H1 (cell line): ENCODE measurements at places on chromosomes 6 and 20.

DNA sequence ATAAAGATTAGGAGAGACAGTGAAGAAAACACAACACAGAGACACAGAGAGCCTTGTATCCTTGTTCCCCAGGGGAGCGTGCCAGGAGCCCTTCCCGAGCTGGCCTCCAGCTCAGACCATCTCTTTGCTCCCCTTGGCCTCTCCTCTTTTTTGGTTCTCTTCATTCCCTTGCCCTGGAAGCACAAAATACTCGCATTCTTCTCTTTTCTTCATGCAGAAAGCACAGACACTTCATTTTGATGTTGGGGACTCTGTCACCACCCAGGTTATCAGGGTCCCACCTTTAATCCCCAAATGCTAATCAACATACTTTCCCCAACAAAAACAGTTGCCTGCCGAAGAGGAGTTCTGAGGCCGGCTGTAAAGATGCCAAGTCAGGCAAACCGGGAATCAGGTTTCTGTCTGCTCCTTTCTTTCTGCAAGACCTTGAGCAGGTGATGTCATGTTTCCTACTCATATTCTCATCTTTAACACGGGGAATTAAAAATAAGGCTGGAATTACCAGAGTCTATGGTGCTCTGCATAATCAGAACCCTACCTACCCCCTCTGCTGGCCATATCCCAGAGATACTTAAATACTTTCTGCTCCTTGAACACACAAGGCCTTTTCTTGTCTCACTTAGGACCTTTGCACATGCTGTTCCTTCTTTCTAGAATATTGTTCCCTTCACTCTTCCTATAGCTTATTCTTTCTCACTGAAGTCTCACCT is 21.7 kb downstream of the TGM6 start:
- no peaks in the 10 kb centered on the region for H3K36me3 ChIP-seq
- H3K27ac ChIP-seq: no peak overlapping the region
- DNase-seq: no peak
- H3K4me1 ChIP-seq: no peaks in the 10 kb centered on the region

DNA sequence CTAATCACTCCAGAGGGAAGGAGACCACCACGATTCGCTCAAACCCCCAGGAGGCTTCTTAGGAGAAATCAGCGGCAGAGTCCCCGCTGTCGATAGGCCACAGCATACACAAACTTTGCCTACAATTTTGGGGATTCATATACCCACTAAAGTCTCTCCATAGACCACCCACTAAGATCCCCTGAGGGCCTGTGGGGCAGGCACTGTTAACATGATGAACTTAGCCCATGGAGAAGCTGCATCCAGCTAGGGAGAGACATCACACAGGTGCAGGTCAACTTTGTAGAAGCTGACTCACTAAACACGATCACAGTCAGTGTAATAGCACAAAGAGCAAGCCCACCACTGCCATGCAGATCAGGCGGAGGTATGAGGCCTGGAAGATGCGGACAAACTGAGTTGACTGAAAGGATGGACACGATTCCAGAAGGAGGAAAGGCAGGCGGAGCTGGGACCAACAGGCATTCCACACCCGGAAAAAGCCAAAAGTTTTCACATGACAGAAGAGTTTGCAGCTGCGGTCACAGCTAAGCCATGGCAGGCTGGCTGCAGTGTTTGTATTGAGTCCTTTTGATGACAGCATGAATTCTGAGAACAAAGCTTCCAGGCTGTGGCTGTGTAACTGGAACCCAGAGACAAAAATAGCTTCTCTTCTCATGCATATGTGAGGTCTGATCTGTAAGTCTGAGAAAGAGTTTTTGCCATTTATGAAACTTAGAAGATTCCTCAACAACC is 75.7 kb upstream of the QKI start:
- no peak for DNase-seq
- no peak overlapping the region for H3K4me3 ChIP-seq
- peaks cover 5% of the 10 kb centered on the region for H3K4me1 ChIP-seq
- H3K27ac ChIP-seq: no peak overlapping the region
- no peaks in the 10 kb centered on the region for H3K27me3 ChIP-seq

DNA sequence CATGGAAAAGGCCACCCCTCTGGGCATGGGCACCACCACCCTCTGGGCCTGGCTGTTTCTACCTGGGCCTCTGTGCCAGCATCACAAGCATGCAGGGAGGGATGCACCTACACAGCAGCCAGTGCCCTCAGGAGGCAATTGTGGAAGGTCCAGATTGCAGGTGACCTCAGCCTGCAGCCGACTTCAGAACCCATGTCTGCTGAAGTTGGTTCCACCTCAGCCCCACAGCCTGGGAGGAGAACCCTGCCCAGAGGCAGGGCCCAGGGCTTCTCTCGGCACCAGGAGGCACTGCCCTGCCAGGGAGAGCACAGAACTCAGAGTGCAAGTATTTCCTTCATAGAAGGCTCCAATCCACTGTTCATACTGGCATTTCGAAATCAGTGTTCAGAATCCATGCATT is 149.8 kb downstream of the TTLL2 start:
- no peak overlapping the region for H3K4me3 ChIP-seq
- no peaks in the 10 kb centered on the region for H3K27me3 ChIP-seq
- no peak for DNase-seq
- H3K36me3 ChIP-seq: no peaks in the 10 kb centered on the region
- no peak overlapping the region for H3K27ac ChIP-seq
- peaks cover 20% of the 10 kb centered on the region for H3K4me1 ChIP-seq

- no peaks in the 10 kb centered on the region for H3K27me3 ChIP-seq
- H3K36me3 ChIP-seq: peaks cover 2% of the 10 kb centered on the region; the same call in 1 of the 2 replicates
- H3K4me3 ChIP-seq: no peak overlapping the region
- H3K4me1 ChIP-seq: no peaks in the 10 kb centered on the region
- no peak overlapping the region for H3K27ac ChIP-seq
These were observed 88.2 kb downstream of the RAMACL start for GRCh38 chr6:166498228-166498627.

DNA sequence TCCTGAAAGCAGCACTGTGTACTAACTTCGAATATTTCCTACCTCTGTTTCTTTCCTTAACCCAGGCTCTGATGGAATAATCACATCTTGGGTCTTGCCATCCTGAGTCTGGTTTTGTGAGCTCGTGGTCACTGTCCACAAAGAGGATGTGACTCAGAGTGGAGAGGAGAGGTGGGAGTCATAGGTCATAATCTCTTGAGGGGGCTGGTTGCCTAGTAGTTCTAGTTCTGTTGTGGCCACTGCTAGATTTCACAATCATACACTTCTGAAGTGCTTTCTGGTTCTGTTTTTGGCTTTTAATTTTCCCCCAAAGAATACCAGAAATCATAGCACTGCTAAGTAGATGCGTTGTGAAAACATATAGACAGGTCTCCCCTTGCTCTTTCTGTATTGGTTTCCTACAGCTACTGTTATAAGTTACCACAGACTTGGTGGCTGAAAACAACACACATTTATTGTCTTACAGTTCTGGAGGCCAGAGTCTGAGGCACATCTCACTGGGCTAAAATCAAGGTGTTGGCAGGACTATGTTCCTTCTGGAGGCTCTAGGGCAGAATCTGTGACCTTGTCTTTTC is 102.8 kb downstream of the NRSN1 start:
- H3K4me1 ChIP-seq: no peaks in the 10 kb centered on the region; the same call in 1 of the 2 replicates
- no peak overlapping the region for H3K27ac ChIP-seq
- no peaks in the 10 kb centered on the region for H3K27me3 ChIP-seq

DNA sequence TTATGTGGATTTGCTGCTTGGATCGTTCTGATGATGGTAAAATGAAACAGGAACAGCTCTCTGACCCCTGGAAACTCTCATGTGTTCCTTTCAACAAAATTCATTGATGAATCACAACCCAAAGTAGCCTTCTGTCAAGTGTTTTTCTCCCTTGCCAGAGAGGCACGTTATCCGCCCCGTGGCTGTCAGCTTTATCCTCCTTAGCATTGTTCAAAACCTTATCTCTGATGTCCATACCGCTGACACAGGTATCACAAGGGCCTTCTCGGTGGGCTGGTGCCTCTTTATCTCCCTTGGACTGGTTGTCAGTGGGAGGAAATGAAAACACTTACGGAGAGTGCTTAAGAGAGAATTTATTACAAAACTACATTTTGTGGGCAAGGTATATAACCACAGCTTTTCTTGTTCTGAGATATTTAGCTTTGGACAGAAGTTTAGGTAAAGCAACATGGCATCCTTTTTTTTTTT is 84.9 kb downstream of the TIAM2 start:
- peaks cover 6% of the 10 kb centered on the region; the same call in 1 of the 2 replicates for H3K4me1 ChIP-seq
- H3K4me3 ChIP-seq: no peak overlapping the region
- no peaks in the 10 kb centered on the region for H3K27me3 ChIP-seq
- DNase-seq: no peak
- H3K27ac ChIP-seq: no peak overlapping the region
- no peaks in the 10 kb centered on the region for H3K36me3 ChIP-seq

DNA sequence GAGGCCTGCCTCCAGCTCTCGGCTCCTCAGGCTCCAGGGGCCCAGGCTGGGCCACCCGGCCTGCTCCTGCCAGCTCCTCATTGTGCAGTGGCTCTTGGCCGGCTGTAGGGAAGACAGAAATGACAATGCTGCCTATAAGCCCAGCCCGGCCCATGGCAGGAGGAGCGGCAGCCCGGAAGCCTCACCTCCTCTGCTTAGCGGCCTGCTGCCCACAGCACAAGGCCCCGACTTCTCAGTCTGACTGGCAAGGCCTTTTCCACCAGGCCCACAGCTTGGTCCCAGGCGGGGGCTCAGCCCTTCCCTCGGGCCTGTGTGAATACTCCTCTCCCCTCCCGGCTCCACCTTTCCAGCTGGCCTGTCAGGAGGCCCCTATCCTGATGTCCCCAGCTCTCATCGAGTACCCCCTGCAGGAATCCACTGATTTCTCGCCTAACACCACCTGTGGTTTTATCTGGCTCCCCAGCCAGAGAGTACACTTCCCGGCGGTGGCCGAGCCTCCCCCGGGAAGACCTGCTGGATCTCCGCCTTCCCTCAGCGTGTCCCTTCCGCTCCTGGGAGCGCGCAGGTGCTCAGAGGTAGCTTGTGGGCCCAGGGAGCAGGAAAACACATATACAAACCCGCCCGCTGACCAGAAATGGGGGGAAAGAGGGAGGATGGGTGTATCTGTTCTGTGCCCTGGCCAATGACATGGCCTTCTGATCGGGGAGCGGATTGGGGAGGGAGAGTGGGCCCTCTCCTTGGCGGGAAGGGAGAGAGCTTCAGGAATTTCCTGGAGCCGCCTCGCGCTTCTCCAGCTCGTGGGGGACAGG is 963 bp downstream of the DDRGK1 start:
- H3K27me3 ChIP-seq: no peaks in the 10 kb centered on the region
- H3K27ac ChIP-seq: peak overlapping the region; percentile 77; the same call in 1 of the 2 replicates
- peaks cover 15% of the 10 kb centered on the region for H3K36me3 ChIP-seq
- no peaks in the 10 kb centered on the region for H3K4me1 ChIP-seq
- H3K4me3 ChIP-seq: peak overlapping the region; percentile 85

- no peak overlapping the region for H3K4me3 ChIP-seq
- H3K27ac ChIP-seq: no peak overlapping the region
- H3K36me3 ChIP-seq: no peaks in the 10 kb centered on the region
- DNase-seq: no peak
- no peaks in the 10 kb centered on the region for H3K4me1 ChIP-seq
- no peaks in the 10 kb centered on the region for H3K27me3 ChIP-seq
These were observed 215.2 kb downstream of the MYLK4 start for GRCh38 chr6:2535506-2535905.

- no peak for DNase-seq
- no peak overlapping the region for H3K4me3 ChIP-seq
- H3K27me3 ChIP-seq: no peaks in the 10 kb centered on the region
- no peak overlapping the region for H3K27ac ChIP-seq
- H3K4me1 ChIP-seq: peaks cover 5% of the 10 kb centered on the region; the same call in 1 of the 2 replicates
These were observed 817.1 kb downstream of the KIF16B start for GRCh38 chr20:15756002-15756753.

DNA sequence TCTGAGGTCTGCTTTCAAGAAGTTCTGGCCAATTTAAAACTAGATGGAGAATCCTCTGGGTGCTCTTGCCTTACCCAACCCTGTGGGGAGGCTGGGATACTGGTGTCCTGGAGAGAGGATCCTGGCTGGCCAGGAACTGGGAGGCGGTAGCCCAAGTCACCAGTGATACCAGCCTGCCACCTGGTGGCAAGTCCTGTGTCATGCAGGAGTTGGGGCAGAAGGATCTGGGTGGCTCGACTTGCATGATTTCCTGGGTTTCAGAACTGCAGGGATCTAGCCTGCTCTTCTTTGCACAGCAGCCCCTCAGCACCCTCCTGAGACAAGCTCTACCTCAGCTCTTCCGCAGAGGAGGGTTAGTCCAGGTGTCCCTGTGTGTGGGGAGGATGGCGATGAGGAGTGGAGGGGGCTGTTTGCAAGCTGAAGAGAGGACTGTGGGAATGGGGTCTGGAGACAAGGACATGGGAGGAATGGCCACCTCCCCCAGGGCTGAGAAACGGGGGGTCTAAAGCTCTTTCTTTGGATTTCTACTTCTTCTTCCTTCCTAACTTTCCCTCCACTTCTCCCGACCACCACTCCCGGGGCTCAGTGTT is 4.2 kb downstream of the KCNK17 start:
- no peak overlapping the region for H3K27ac ChIP-seq
- H3K27me3 ChIP-seq: peaks cover 43% of the 10 kb centered on the region
- no peak overlapping the region for H3K4me3 ChIP-seq
- no peaks in the 10 kb centered on the region for H3K36me3 ChIP-seq
- peaks cover 5% of the 10 kb centered on the region; the same call in 1 of the 2 replicates for H3K4me1 ChIP-seq

DNA sequence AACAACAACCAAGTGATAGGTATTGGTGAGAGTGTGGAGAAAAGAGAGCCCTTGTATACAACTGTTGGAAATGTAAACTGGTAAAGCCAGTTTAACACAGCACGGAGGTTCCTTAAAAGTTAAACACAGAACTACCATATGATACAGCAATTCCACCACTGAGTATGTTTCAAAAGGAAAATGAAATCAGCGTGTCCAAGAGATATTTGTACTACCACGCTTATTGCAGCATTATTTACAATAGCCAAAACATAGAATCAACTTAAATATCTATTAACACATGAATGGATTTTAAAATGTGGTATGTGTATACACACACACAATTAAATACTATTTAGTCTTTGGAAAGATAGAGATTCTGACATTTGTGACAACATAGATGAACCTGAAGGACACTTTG is 1.1 kb downstream of the PTCHD4 start:
- no peaks in the 10 kb centered on the region for H3K36me3 ChIP-seq
- H3K4me3 ChIP-seq: peak overlapping the region; percentile 25
- DNase-seq: no peak
- peak overlapping the region; percentile 45; the same call in 1 of the 2 replicates for H3K27ac ChIP-seq
- H3K4me1 ChIP-seq: no peaks in the 10 kb centered on the region
- H3K27me3 ChIP-seq: no peaks in the 10 kb centered on the region

DNA sequence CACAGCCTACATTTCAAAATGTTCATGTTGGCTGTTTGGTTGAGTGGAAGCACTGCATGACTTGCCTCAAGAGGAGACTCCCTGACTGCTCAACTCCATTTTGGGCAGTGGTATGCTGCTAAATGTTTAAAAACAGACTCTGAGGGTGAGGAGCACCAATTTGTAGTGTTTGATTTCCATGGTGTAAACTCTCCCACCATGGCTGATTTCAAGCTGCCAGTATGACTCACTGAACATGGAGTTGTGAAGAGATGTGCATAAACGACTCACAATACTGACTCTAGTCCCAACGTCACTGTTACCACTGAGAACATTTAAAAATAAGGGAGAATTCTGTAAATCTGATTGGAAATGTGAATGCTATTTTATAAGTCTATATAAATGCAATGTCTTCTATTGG is 70.4 kb downstream of the BACH2 start:
- H3K4me3 ChIP-seq: no peak overlapping the region
- no peaks in the 10 kb centered on the region for H3K27me3 ChIP-seq
- H3K36me3 ChIP-seq: no peaks in the 10 kb centered on the region
- H3K27ac ChIP-seq: no peak overlapping the region

GRCh38 chr6:20870021-20870420 is 335.8 kb downstream of the CDKAL1 start:
- peaks cover 8% of the 10 kb centered on the region for H3K4me1 ChIP-seq
- no peaks in the 10 kb centered on the region for H3K36me3 ChIP-seq
- no peak for DNase-seq
- no peaks in the 10 kb centered on the region for H3K27me3 ChIP-seq
- no peak overlapping the region for H3K4me3 ChIP-seq
